Activated T-helper 1 cell treated with Interleukin-2 at 50 U/mL for 16 hours (primary cell): ENCODE measurements at places on chromosomes 3 and 15.

DNA sequence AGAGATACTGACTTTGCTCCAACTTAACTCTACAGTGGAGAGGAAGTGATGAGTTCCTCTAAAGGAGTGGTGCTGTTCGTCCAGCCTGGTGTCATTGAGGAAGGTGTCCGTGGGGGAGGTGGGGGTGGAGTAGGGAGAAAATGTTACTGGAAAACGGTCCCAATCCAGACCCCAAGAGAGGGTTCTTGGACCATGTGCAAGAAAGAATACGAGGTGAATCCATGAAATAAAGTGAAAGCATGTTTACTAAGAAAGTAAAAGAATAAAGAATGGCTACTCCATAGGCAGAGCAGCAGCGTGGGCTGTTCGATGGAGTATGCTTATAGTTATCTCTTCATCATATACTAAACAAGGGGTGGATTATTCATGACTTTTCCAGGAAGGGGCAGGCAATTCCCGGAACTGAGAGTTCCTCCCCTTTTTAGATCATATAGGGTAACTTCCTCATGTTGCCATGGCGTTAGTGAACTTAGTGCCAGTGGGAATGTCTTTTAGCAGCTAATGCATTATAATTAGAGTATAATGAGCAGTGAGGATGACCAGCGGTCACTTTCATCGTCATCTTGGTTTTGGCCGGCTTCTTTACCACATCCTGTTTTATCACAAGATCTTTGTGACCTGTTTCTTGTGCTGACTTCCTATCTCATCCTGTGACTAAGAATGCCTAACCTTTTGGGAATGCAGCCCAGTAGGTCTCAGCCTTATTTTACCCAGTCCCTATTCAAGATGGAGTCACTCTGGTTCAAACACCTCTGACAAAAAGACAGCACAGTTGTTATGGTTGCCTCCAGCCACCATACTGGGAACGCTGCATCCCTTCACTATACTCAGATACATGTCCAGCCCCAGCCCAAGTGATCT lies 38.6 kb downstream of the CLEC3B start:
- DNase-seq, result peak; percentile 15

DNA sequence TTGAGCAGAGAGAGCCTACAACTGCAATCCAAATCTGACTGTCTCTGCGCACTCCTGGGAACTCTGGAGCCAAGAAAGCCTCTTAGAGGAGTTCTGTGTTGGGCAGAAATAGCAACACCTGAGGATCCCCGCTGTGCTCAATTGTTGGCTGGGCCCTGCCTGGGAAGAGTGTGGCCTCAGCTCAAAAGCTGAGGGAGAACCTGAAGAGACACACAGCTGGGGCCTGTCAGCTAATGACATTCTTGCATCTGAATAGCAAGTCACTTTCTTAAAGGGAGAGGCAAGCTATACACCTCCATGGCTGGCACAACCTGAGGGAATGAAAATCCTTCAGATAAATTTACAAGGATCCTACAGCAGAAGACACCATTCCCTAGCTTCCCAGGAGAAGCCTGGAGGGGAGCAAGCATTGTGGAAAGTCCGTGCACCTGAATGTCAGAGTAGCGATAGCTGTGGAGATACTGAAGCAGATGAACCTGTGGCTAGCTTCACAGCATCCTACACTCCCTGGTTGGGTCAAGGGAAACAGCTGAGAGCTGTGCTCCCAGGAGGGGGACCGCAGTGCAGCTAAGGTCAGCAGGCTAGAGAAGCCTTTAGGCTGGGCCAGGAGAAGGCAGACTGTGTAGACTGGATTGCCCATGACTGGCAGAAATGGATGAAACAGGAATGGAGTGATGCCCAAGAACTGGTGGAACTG lies 159.9 kb upstream of the PFN2 start:
- DNase-seq, result no peak

DNA sequence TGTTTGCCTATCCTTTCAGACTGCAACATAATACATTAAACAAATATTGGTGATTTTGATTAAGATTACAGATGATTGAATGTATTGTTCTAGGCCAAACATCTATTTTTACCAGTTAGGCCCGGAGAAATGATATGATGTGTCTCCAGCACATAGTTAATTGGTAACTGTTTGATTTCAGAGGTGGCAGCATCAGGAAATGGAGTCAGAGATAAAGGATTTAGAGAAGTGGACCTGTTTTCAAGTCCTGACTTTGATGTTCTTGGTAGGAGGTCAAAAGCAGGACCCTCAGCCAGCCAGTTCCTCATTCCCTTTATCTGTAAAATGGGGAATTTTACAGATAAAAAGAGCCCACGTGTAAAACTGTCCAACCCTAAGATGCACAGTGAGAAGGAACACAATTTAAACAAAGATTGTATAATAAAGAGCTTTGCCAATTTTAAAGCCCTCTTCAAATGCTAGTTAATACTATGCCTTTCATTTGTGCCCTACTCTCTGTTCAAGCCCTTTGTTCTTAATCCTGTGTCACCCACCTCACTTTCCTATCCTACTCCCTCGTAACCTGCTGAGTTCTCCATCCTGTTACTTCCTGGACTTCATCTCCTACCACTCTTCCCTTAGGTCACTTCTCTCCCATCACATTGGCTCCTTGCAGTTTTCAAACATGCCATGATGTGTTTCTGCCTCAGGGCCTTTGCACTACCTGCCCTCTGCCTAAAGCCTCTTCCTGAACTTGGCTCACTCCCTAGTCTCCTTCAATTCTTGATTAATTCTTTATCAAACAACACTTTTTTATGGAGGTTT lies 2.5 kb downstream of the TMEM212 start:
- no peak for DNase-seq

- no peak for DNase-seq
These were observed 34.7 kb downstream of the POLG start for GRCh38 chr15:89299896-89300295.

GRCh38 chr3:8451696-8452095 lies 49.9 kb upstream of the LMCD1 start:
- DNase-seq, result no peak

DNA sequence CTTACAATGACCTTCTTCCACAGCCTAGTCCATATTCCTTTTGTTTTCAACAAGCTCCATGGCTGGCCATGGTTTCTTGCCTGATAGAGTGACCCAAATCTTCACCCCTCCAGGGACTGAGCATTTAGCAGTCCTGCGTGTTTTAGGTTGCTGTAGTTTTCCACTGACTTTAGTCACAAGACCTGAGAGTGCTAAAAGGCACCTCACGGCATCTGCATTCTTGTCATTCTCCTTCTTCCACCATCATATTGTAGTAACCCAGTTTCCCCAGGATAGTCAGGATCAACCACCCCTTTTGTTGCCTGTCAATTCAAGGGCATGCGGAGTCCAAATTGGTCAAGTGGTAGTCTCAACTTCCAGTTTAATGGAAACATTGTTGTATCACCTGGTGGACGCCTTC lies 20.8 kb downstream of the HTR3C start:
- no peak for DNase-seq

DNA sequence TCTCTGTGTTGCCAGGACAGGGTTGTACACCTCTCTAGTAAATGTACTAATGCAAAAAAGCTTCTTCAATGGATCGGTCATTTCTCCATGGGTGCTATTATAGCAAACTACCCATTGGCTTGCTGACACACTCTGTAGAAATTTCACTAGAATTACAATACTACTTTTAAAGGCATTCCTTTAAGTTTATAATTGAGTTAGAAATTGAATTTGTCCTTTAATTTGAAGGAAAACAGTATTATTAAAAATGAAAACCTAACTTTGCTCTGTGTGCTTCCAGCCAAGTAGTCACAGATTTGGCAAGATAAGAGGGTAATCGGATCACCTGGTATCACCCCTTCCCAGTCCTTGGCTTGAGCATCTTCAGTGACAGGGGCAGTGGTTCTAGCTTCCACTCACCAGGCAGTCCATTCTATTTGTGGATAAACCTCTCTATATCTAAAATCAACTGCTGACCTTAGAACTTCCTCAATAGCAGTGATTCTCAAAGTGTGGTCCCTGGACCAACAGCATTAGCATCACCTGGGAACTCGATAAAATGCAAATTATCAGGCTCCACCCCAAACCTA lies 93.2 kb downstream of the GHSR start:
- DNase-seq, result no peak

DNA sequence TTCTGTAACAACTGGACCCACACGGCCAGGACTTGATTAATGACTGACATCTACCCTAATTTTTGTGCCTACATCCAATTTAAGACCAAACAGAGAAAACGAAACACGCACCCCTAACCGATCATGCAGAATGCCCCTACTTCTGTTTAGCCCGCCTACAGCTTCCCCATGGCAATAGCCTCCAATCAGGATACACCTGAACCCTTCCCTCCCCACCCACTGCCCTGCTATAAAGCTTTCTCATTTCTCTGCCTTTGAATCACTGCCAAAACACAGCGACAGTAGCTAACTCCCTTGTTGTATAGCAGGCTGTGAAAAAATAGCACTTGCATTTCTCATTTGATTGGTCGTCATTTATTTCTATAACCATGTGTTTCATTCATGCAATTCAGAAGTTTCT lies 45.2 kb upstream of the DPPA4 start:
- no peak for DNase-seq

DNA sequence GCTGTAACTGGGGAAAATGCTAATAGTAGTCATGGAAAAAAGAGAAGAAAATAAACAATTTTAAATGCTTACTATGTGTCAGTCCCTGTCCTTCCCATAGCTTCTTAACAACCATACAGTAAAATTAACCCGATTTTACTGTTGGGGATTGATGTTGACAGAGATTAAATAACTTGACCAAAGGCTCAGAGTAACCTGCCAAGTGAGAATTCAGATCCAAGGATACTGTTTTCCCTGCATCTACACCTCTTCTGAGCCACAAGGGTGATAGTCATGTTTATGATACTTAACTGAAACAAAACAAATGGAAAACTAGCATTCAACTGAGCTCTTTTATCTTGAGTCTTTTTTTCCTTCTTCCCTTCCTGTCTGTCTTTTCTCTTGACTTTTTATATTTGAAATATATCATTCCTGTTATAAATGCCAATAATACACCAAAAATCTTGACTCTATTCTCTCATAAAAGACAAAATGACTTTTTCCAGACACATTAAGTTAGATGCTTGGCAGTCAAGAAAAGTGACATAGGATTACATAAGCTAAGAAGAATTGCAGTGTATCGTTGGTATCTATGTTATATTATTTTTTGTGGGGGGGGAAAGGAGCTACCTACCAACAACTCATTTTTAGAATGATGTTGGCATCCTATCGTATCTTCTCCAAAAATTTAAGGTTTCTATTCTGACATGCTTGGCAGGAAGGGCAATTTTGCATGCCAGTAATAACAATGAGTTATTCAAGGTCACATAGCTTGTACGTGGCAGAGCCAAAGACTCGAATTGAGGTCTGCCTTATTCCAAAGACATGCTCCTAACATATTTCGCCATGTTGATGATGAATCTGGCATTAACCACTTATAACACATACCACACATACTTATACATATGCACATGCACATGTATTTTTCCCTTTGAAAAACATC lies 306.6 kb upstream of the KCNH8 start:
- no peak for DNase-seq

- DNase-seq, result no peak
These were observed 50.4 kb downstream of the TCF12 start for GRCh38 chr15:56968821-56969220.

DNA sequence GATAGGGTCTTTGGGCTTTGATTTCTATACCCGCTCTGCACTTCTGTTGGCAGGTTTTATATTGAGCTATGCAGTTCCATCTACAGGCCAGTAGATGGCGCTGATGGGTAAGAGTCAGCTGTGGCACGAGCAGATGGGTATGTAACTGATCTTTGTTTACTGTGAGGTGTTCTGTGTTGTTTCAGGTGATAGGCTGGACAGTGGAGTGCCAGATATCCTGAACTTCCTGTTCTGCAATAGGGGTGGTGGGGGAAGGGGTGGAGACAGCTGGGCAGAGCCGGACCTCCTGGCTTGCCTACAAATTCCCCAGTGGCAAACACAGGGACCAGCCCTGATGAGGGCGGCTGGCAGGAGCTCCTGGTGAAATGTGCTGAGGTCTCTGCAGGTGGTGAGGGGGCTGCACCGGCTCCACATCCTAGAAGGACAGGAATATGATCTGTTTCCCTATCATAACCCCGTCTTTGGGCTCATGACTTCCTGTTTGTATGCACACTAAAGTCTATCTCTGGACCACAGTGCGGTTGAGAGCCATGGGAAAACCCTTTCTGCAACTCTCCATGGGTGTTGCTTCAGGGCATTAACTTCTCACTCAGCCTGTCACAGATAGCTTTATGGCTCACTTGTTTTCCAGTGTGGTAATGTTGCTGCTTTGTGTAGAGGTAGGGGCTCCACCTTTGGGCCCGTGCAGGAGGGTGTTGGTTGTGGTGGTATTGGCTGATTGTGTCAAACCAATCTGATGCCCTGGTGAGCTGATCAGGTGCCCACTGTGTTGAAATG lies 13.4 kb upstream of the FAM98B start:
- peak; percentile 12 for DNase-seq

- DNase-seq, result no peak
These were observed 4.3 kb upstream of the LTF start for GRCh38 chr3:46468753-46469600.

DNA sequence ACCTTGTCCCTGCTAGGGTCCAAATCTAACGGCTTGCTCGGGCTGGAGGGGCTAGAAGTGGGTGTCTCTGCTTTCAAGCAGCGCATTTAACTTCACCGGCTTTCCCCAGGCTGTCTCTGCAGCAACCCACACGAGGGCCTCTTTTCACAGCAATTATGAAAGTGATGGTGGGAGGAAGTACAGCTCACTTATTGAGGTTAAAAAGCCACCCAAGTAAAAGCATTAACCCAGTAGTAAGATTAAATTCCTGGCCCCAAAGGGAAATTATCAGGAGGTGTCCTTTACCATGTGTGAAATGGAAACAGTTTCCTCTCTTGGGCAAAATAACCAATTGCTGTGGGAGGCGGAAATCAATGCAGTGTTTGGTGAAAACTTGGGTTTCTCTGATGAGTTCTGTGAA lies 41.1 kb downstream of the NGRN start:
- DNase-seq, result no peak

GRCh38 chr3:197021231-197021630 lies 8.4 kb downstream of the MELTF start:
- DNase-seq, result no peak

GRCh38 chr15:73357999-73358665 lies 10.6 kb downstream of the HCN4 start:
- DNase-seq, result no peak

- DNase-seq, result no peak
These were observed 78.0 kb downstream of the GMPS start for GRCh38 chr3:155948476-155948875.

- no peak for DNase-seq
These were observed 168.0 kb downstream of the SHOX2 start for GRCh38 chr3:157938154-157938779.
